Fibroblast of skin of left quadriceps (primary cell): ENCODE measurements at places on chromosomes 2 and 18.

- DNase-seq: no peak
These were observed 392.3 kb downstream of the GALNT13 start for GRCh38 chr2:154264024-154264423.

DNA sequence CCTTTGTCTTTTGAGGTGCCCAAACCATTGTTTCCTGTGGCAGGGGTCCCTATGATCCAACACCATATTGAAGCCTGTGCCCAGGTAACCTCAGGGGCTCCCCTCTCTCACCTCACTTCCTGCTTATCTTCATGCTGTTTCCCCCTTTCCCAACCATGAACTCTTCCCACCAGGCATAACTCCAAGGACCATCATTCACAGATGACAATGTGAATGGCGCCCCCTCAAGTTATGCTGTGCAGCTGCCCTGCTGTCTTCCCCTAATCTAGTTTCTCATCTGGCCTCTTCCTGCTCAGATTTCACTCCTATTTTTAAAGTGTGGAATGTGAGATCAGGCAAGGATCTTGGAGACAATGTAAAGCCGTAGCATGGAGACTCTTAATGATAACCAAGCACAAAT lies 1.4 kb downstream of the GMPPA start:
- peak; percentile 34 for DNase-seq

- no peak for DNase-seq
These were observed 21.1 kb downstream of the MRPL30 start for GRCh38 chr2:99201959-99202678.

GRCh38 chr2:73489053-73489452 lies 103.4 kb downstream of the ALMS1 start:
- no peak for DNase-seq

DNA sequence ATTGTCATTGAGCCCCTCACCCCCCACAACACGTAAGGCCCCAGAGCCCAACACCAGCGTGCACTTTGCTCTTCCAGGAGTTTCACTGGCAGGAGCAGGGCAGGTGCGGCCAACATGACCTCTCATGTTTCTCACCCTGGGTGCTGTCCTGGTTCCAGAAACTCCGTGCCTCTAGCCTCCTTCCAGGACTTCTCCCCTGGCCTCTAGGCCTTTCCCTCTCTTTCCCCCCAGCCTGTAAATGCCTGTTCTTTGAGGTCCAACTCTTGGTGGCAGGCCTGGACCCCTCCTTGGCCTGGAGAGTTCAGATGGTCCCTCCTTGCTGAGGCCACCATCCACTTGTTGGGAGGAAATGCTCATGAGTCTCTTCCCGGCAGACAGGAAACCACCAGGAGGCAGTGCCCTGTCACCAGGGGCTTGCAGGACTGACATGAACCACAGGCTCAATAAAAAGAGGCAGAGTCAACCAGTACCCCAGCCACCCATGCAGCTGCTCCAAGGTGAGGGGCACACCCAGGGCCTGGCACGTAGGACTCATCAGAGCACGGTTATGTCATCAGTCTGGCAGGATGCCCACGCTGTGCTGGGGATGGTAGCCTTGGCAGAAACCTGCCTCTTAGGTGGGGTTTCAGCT lies 1.5 kb downstream of the MALL start:
- DNase-seq: no peak

- peak; percentile 93 for DNase-seq
These were observed 71.7 kb downstream of the HS1BP3 start for GRCh38 chr2:20578895-20579825.

DNA sequence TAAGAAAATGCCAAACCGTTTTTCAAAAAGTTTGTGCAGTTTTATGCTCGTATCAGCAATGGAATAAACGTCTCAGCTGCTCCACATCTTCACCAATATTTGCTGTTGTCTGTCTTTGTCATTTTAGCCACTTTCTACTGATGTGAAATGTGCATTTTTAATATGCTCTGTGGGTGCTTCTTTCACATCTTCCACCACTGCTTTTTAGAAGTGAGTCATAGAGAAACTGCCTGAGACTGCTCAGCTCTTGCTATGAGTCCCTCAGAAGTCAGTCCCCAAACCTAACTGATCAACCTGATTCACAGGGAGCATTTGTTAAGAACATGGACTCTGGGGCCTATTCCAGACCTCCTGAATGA lies 41.0 kb upstream of the EPC2 start:
- no peak for DNase-seq

DNA sequence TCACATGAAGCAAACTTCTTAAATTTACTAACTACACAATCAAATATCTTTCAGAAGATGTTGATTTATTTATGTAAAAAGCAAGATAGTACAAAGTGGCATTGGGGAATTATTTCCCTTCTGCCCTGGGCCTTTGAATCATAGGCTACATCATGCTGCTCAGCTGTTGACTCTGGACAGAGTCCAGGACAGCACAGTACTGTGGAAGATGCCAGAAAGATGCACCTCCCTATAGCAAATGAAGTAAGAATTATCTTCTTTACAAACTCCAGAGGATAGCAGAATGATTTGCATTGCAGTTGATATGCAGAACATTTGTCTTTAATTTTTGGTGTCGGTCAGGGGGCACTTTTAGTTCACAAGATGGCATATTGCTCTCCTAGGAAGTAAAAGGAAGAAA lies 1354.5 kb upstream of the ZEB2 start:
- DNase-seq: peak; percentile 20

- DNase-seq: no peak
These were observed 353.2 kb upstream of the TRIB2 start for GRCh38 chr2:12363569-12363968.

GRCh38 chr2:64380853-64381527 lies 73.0 kb upstream of the LGALSL start:
- DNase-seq: no peak

GRCh38 chr2:7973801-7974480 lies 707.9 kb upstream of the ID2 start:
- DNase-seq: peak; percentile 52

- no peak for DNase-seq
These were observed 57.6 kb upstream of the PKDCC start for GRCh38 chr2:41990245-41990644.

GRCh38 chr2:17713291-17713690 lies 40.3 kb downstream of the SMC6 start:
- DNase-seq: no peak

- no peak for DNase-seq
These were observed 71.9 kb downstream of the SMAD2 start for GRCh38 chr18:47858607-47859006.

- no peak for DNase-seq
These were observed 106.2 kb upstream of the BZW1 start for GRCh38 chr2:200705305-200706041.

GRCh38 chr2:34547900-34548299 lies 948.8 kb upstream of the FAM98A start:
- no peak for DNase-seq

- no peak for DNase-seq
These were observed 180.4 kb downstream of the FAM210A start for GRCh38 chr18:13545955-13546354.
